Stimulated activated CD4-positive, alpha-beta T cell treated with anti-CD3 and anti-CD28 coated beads, Interleukin-2, amount 100 ng/mL, for 48 hours (primary cell): ENCODE measurements at places on chromosomes 13 and 19.

- peak; percentile 70 for DNase-seq
Observed at GRCh38 chr13:20924758-20925394, 22.3 kb upstream of the XPO4 start.

DNA sequence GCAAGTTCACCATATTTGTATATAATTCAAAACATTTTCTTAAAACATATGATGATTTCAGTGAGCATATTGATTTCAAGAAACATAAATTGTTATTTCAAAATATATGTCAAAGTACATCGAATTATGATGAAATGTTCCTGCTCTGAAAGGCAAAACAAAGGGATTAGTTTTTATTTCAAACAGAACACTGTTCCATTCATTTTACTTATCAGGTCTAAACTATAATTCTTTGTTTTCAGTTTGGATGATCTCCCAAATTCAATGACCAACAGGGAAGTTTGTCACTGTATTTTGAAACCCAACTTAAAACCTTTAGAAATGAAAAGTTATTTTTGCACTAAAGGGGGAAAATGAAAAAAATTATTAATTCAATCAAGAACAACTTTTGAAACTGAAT is 610.2 kb downstream of the SLITRK1 start:
- DNase-seq: no peak

GRCh38 chr13:107190065-107190464 is 622.1 kb upstream of the ARGLU1 start:
- DNase-seq: no peak

DNA sequence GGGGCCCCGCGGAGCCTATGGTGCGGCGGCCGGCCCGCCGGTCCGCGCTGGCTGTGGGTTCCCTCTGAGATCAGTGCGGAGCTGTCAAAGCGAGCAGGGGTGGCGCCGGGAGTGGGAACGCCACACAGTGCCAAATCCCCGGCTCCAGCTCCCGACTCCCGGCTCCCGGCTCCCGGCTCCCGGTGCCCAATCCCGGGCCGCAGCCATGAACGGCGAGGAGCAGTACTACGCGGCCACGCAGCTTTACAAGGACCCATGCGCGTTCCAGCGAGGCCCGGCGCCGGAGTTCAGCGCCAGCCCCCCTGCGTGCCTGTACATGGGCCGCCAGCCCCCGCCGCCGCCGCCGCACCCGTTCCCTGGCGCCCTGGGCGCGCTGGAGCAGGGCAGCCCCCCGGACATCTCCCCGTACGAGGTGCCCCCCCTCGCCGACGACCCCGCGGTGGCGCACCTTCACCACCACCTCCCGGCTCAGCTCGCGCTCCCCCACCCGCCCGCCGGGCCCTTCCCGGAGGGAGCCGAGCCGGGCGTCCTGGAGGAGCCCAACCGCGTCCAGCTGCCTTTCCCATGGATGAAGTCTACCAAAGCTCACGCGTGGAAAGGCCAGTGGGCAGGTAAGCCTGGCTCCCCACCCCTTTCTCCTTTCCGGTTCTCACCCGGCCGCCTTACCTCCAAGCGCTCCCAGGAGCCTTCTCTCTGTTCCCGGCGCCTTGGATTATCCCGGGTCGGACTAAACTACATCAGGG is at the start of gene PDX1:
PDX1 (plus strand) TSS at position 67 of the 743 bp plus-strand sequence; CDS start at position 206, 139 bp downstream.
- no peak for DNase-seq

- DNase-seq: no peak
Observed at GRCh38 chr13:50788551-50789210, 54.8 kb downstream of the DLEU7 start.

DNA sequence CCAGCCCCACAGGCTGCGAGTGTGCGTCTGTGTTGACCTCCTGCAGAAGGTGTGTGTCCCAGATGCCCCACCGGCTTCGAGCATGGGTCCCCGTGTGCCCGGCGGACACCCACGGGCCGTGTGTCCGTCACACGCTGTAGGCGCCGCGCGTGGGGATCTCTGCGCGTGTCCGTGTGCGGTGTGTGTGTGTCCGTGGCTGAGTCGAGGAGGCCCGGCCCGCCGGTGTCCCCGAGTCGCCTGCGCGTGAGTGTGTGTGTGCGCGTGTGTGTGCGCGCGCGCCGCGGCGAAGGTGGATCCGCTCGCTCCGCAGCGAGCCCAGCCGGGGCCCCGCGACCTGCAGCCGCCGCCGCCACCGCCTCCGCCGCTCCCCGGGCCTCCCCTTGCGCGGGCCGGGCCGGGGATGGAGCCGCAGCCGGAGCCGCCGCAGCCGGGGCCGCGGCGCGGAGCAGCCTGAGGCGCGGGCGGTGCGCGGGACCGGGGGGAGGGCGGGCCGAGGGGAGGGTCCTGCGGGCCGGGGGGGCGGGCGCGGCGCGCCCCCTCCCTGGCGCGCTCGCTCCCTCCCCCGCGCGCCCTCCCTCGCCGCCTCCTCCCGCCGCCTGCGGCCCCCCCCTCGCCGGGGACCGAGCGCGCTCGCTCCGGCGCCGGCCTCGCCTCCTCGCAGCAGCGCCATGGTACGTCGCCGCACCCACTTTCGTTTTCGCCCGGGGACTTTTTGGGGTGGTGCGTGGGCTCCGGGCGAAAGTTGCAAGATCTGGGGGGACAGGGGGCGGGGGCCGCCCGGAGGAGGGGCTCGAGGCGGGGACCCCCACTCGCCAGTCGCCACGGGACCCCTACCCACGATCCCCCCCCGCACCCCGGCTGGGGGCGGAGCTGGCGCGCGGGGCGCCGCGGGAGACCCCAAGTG is 7.1 kb upstream of the NFIC start:
- peak; percentile 46 for DNase-seq

DNA sequence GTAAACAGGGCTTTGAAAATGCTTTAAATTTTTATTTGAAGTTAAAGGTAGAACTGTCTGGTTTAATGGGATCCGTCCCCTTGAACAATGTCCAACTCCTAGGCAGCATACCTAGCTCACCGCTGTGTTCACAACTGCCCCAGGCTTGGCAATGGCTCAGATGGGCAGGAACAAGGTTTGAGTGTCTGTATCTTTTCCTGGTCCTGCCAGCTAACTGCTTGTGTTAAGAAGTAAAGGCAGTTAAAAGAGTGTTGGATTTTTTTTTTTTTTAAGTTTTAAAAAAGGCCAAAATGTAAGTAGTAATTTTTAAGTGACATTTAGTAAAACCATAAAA is 66.7 kb upstream of the FNDC3A start:
- no peak for DNase-seq

DNA sequence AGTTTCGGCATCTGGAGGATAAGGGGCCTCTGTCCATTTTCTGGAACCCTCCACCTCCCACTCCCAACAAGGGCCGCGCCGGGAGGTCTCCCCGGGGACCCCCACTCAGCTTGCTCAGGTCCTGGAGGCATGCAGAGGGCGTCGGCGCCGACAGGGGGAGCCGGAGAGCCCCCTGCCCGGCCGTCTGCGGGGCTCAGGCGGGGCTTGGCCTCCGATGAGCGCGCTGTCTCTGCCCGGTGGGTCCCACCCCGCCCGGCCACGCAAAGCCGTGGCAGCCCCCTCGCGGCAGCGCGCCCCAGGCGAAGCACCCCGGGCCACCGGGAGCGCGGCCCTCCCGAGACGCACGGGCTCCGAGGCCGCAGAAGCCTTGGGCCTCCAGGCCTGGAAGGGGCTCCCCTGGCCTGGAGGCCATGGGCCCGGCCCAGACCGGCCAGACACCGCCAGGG is 149.7 kb upstream of the ZNF536 start:
- no peak for DNase-seq
